ENCODE measurements at places on chromosomes 16 and 17.

DNA sequence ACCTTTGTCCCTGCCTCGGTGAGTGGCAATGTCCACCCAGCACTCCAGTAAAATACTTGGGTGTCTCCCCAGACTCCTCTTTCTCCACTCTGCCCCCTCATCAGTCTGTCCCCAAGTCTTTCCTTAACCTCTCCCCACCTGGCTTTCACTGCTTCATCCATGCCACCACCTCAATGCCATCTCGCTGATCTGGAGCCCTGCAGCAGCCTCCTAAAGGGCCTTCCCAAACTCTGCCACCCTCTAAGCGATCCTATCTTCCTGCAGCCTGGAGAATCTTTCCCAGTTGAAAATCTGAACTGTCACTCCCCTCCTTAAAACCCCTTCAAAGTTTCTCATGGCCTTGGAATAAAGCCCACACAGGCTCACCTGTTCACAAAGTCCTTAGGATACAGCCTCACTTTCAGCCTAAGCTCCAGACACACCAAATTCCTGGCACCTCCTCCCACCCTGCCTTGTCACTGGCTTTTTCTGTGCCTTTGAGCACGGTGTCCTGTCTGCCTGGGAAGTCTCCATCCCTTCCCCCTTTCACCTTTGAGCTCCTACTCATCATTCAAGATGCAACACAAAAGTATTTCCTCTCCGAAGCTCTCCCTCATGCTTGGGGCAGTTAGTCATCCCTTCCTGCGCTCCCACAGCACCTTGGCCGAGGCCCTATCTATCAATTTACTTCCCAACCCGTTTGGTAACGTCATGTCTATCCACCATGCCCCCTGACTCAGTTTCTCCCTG lies 2.8 kb downstream of the WNK4 start:
- no peak for DNase-seq

DNA sequence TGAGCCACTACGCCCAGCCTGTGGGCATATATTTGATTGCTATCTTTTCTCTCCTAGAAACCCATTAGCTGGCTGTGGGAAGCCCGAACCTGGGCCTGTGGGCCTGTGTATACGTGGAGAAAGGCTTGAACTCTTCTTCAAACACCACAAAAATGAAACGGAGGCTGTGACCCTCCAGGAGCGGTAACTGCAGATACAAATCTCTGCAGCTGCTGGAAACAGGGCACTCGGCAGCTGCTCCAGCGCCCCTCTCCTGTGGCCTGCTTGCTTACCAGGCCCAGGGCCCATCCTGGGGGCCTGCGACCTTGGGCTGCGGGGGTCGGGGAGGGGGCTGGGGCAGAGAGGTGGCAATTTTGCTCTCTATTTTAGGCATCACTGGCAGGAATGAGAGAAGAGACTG lies 28.0 kb upstream of the MTSS2 start:
- DNase-seq: no peak

GRCh38 chr17:14046978-14047377 lies 22.3 kb upstream of the COX10 start:
- DNase-seq: no peak

DNA sequence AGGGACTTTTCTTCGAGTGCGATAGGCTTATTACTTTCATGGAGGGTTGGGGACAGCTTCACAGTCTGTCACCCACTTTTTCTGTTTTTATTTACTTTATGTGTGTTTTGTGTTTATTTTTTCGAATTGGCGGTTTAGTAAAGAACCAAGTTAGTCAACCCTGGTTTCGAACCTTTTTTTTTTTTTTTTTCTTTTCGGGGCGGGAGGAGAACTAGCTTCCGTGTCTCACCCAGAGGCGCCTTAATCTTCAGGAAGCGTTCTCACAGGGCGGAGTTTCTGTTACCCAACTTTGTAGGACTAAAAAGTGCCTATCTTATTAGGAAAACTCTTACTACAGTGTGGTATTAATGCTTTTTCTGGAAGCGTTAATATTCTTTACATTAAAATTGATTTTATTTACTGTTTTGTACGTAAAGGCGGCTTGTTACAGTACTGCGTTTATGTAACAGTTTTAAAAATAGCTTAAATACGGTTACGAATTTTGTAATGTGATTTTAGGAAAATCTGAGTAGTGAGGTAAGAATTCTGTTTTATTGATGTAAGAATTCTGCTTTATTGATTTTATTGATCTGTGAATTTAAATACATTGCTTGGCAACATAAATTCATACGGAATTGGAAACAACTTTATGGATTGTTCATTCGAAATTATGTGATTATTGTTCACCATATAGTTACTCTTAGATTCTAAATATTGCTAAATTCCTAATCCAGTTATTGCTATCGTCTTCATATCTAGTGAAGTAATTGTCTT lies 885 bp downstream of the ZNF207 start:
- no peak for DNase-seq

DNA sequence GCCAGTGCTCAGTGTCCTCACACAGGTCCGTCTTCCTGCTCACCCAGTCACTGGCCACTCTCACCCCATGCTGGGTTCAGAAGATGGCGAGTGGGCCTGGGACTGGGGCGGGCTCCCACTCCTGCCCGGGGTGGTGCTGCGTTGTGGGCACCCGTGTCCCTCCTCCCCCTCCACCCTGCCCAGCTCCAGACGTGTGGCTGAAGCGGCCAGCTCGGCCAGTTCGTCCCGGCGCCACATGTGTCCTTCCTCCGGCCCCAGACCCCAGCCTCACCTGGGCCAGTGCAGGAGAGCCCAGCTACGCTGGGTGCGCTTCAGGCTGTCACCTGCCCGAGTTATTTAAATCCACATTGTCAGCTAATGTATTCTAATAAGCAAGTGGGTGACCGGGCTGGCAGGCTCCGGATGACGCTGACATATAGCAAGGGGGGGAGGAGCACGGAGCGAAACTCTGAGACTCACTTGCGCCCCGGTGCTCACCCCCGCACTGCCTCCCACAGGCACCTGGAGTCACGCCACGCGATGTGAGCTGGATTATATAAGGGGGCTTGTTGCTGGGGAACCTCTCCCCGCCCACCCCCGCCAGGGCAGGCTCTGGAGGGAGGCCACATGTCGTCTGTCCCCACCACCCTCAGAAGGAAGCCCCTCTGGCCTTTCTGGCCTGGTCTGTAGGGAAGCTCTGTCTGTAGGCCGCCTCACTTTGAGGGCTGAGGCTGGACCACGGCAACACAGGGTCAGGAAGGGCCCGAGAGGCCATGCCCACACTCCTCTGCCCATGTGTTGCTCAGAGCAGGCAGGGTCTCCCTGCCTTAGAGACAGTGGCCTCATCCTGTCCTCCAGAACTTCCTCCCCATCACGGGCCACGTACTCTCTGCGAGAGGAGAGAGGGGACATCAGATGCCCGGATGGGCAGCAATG lies 7.1 kb upstream of the BAIAP2 start:
- DNase-seq: no peak

DNA sequence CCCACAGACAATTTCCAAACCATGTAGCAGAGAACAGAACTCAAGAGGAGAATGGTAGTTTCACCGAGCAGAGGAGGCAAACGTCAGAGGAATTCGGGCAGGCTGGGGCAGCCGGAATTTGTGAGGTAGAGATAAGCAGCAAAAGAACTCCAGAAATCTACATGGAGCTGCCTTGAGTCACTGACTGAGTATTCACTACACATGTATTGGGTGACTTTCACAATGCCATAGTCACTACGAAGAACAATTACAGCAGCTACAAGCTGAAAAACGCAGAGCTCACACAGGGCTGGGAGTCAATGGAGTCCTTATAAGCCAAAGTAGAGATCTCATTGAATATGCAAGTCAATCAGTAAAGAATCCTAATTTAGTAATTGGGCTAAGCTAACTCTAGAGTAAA lies 13.4 kb downstream of the CMC2 start:
- no peak for DNase-seq

- DNase-seq: no peak
These were observed 314.2 kb downstream of the FOXL1 start for GRCh38 chr16:86892509-86892908.

All from KG1 (cell line).